ENCODE measurements at places on chromosomes 1 and 21.
A peak's percentile ranks its signal among the peaks of the same experiment; 100 is the strongest.

- DNase-seq = peak; percentile 76
Measured at GRCh38 chr1:235642011-235642942, 7.3 kb downstream of the GNG4 start.

DNA sequence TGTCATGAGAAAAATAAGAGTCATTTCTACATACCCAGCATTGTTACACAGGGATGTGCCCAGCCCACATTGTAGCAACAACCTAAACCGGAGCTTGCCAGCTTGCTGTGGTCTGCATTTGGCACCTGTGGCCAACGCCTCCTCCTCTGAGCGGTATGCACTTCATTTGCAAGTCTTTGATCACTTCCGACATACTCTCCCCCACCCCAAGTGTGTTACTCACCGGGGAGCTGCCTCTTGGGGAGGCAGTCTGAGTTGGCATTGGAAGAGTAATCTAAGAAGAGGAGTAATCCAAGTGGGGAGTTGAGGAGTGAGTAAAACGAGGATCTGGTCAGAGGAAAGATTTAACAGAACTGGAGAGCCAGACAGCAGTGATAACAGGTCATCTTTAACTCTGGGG lies 3.8 kb downstream of the BCL9 start:
- DNase-seq = peak; percentile 67

GRCh38 chr1:53575955-53576320 lies 116.7 kb downstream of the DMRTB1 start:
- DNase-seq = no peak

GRCh38 chr21:43782431-43783097 lies 6.5 kb upstream of the CSTB start:
- no peak for DNase-seq

- peak; percentile 98 for DNase-seq
Measured at GRCh38 chr1:155001675-155002463, 733 bp upstream of the ZBTB7B start.

- no peak for DNase-seq
Measured at GRCh38 chr21:17607684-17608083, 5.0 kb downstream of the BTG3 start.

- DNase-seq = no peak
Measured at GRCh38 chr1:25184001-25184762, 48.1 kb downstream of the SYF2 start.

- no peak for DNase-seq
Measured at GRCh38 chr1:111446967-111447892, 1.8 kb downstream of the WDR77 start.

Measured in activated T-helper 1 cell treated with anti-CD3 and anti-CD28 coated beads, Interleukin-12 subunit alpha, Interleukin-12 subunit beta, Interleukin-2, Interleukin-4 antibody, amounts not matched to agents 30 ng/mL and 10 ng/mL and 1 ng/mL, durations not matched to agents 14 hours and 24 hours and 36 hours (primary cell).